ENCODE measurements at places on chromosomes 11 and 22.
A peak's percentile ranks its signal among the peaks of the same experiment; 100 is the strongest.

DNA sequence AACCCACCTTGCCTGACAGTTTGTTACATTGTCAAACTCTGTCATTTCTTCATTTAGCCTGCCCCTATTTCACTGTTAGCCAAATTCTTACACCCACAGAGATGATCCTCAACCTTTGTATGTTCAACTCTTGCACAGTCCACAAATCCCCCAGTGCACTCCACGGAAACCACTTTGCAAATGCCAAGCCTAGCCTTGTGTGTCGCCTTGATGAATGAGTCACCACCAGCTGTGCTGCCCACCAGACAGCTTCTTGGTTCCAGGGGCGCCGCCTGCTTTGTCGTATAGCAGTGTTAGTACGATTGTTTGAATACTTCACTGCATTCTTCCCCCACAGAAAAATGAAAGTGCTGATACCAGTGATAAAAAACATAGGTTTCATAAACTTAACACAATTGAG, 686.3 kb downstream of the NTM start:
- no peak for DNase-seq

DNA sequence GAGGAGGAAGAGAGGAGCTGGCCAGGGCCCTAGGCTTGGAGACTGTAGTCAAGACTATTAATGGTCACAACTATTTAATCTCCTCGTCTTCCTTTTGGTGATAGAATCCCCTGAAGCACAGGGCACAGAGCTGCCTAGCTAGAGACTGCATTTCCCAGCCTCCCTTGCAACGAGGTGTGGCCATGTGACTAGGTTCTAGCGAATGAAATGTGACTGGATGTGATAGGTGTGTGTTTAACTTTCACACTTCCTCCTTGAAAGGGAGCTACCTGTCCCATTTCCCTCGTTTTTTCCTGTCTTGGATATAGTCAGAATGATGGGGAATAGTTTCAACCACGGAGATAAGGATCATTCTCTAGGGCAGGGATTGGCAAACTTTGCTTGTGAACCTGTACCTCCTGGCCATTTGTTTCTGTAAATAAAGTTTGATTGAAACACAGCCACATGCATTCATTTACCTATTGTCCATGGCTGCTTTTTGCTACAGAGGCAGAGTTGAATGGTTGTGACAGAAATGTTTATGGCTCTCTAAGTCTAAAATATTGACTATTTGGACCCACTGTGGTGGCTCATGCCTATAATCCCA, 313.5 kb downstream of the MIAT start:
- DNase-seq, result no peak

DNA sequence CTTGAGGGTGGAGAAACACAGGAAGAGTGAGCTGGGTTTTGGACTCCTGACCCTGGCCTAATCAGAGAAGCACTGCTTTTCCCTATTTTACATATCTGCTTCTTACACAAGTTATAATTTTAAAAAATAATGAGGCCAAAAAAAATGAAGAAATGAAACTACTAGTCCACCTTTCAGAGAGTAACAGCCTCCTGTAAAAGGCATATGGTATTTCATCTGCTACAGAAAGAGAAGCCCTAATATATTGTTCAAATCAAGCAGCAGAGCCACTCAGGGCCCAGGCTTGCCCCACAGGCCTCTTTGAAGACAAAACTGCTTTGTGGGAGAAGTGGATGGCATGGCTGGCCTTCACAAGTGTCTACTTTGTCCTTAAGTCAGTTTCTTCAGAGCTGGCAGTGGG, 10.0 kb downstream of the DIXDC1 start:
- no peak for DNase-seq

GRCh38 chr11:45859661-45860140, 12.4 kb downstream of the CRY2 start:
- peak; percentile 94 for DNase-seq
